ENCODE measurements at places on chromosomes 11 and 22. TPM values are rescaled to one million over a fixed set of nuclear protein-coding genes. Genes with fewer than 3 reads are reported as not detected.

Gene BET1L
- 31.8 TPM for total RNA-seq

Gene MISFA
- 0.40 TPM for total RNA-seq

Gene OR8K3
- not detected for total RNA-seq

DNA sequence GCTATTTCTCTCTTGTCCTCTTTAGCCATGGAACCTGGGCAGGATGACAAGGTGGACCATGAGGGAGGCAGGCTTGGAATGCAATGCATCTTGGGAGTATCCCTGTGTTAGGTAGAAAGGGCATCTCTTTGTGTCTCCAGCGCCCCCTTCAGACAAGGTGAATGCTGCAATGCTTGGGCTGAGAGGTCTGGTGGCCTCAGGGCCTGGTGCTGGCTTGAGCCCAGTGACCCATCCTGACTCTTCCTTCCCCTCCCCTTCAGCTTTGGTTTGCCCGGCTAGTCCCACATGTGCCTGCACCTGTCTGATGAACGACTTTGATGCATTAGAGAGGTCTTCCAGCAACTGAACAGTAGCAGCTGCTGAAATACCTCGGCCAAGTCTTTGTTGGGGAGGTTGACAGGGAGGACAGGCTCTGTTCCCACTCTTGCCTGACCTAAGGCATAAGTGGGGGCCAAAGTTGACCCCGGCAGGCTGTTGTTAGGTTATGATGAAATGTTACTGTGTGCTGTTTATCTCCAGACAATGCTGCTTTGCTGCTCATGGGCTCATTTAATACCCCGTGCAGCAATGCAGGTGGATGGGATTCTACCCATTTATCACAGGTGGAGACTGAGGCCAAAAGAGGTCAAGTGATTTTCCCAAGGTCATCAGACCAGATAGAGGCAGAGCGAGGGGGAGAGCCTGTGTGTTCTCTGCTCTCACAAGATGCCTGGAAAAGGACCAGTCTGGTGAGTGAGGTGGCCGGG is 22.5 kb downstream of the MYO18B start:
- H3K27ac ChIP-seq = no peak overlapping the region
- H3K27me3 ChIP-seq = no peaks in the 10 kb centered on the region
- H3K4me1 ChIP-seq = no peaks in the 10 kb centered on the region
- DNase-seq = no peak
- H3K36me3 ChIP-seq = no peaks in the 10 kb centered on the region

DNA sequence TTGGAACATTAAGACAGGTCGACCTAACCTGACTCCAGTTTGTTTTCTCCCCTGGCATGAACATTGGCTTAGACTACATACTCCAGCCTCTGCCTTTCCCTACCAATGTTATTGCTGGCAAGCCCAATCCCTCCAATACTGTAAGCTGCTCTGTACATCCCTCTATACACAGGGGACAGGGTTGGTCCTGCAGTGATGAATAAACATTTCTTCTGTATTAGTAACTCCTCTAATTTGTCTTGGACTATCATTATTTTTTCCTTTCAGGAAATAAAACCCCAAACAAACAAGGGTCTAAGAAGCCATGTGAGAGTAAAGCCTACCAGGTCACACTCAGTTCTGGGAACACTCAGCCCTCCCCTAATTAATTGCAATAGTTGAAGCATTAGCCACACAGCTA is 35.1 kb upstream of the FJX1 start:
- H3K4me3 ChIP-seq = no peak overlapping the region
- no peaks in the 10 kb centered on the region for H3K36me3 ChIP-seq
- peaks cover 20% of the 10 kb centered on the region for H3K27me3 ChIP-seq
- DNase-seq = no peak
- H3K27ac ChIP-seq = no peak overlapping the region
- no peaks in the 10 kb centered on the region for H3K4me1 ChIP-seq
